ENCODE measurements at places on chromosomes 4 and X. TPM values are rescaled to one million over a fixed set of nuclear protein-coding genes. Genes with fewer than 3 reads are reported as not detected.

Gene MAGEB6B
- not detected for total RNA-seq

Gene JADE3
- 9.5 TPM for total RNA-seq

Gene DCHS2
- not detected for total RNA-seq

Gene CLIC2
- 13.6 TPM for total RNA-seq

Gene STK32B
- total RNA-seq, result 1.4 TPM

Gene MSANTD1
- total RNA-seq, result 0.45 TPM

Gene EFNB1
- 15.8 TPM for total RNA-seq

Gene HPGDS
- 3.5 TPM for total RNA-seq

GRCh38 chr4:93719552-93719951 lies 109.0 kb upstream of the ATOH1 start:
- DNase-seq, result no peak

DNA sequence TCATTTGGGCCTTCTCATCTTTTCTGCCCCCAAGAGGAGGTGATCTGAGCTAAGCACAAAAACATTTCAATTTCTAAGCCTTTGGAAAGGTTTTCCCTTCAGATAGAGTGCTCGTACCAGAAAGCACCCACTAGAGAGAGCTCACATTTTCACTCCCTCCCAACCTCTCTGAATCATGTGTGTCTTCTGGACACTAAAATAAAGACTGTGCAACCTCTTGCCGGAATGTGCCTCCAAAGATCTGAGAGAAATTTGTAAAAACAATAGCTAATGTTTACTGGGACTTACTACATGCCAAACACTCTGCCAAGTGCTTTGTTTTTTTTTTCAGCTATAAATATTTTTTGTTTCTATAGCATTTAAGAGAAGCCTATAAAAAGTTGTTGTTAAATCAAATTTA lies 120.6 kb upstream of the LNX1 start:
- DNase-seq, result no peak

GRCh38 chr4:93646233-93646930 lies 182.2 kb upstream of the ATOH1 start:
- DNase-seq, result no peak
